ENCODE measurements at places on chromosomes 16 and 17.
A peak's percentile ranks its signal among the peaks of the same experiment; 100 is the strongest.

- DNase-seq: peak; percentile 51
These were observed 55.5 kb downstream of the SYT17 start for GRCh38 chr16:19223235-19224170.

- DNase-seq: peak; percentile 66
These were observed 3.1 kb downstream of the CDC6 start for GRCh38 chr17:40290629-40291280.

DNA sequence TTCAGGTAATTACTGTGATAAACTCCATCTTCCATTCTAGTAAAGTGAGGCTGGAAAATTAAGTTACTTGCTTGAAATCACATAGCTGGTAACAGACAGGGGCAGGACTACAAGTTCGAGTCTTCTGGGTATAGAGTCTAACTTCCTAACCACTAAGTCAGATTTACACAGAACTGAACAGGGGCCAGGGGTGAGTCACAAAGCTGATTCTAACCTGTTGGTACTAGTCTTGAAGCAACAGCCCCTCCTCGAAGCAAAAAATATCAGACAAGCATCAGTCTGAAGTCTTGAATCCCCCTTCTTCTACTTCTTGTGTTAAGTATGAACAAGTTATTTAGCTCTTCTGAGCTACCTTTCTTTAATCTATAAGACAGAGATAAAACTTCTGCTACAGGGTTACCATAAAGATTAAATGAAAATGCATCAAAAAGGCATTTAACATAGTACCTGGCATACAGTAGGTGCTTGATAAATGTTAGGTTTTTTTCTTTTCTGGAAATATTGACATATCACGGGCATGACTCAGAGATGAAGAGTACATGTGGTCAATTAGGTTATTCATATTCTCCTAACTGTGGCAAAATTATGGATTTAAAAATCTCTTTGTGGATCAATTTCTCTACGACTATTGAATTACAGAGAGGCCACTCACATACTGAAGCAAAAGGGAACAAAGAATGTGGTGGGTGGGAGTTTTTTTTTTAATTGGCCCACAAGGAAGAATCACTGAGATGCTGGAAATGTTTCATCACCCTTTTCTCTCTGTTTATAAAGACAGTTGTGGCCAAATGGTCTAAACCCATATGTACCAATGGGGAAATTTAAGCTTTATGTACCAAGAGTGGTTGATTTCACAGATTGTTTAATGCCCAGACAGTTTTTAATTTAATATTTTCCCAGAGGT lies 266.9 kb upstream of the DYNLRB2 start:
- DNase-seq: peak; percentile 10

- DNase-seq: no peak
These were observed 8.0 kb downstream of the CCNF start for GRCh38 chr16:2437032-2437790.

DNA sequence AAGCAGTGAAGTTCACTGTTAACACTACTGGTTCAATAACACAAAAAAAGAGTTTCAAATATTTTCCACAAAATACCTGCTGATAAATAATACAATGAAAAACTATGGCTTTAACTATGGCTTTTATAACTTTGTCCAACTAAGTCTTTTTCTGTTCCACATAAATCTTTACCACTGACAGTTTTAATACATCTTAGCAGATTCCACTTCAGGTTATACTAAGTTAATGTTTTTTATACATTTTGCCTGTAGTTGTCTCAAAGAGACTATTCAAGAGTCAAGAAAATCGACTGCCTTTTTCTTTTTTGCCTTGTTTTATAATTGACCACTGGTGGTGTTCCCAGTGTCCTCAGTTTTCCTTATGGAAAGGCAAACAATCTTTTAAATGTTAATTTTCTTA lies 379.7 kb upstream of the PMFBP1 start:
- no peak for DNase-seq

DNA sequence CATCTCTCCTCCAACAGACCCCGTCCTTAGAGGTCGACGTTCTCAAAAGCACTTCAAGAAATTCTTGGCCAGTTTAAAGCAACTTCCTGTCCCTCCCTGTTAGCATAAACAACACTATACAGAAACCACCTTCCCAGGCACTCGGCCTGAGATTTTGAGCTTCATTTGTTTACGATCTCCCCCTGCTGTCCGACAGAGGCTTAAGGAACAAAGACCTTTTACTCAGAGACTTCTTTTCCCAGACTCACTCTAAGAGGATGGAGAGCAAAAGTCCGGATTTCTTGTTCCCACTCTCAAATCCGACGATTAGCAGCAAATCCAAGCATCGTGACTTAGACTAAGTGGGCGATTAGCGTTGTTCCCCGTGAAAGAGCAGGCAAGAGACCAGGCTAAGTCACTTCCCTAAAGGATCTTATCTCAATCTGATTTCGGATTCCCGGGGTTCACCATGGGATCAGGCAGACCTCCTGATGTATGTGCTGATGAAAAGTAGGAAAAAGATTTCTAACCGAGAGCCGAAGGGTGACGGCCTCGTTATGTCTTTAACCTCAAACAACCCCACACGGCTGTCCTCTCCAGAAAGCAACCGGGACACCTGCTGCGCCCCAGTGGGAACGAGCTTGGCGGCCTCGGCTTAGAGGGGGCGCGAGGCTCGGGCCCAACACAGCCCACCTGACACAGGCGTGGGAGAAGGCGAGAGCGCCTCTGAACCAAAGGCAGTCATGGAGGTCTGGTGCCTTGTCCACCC lies 598 bp downstream of the INPP5K start:
- DNase-seq: peak; percentile 66

DNA sequence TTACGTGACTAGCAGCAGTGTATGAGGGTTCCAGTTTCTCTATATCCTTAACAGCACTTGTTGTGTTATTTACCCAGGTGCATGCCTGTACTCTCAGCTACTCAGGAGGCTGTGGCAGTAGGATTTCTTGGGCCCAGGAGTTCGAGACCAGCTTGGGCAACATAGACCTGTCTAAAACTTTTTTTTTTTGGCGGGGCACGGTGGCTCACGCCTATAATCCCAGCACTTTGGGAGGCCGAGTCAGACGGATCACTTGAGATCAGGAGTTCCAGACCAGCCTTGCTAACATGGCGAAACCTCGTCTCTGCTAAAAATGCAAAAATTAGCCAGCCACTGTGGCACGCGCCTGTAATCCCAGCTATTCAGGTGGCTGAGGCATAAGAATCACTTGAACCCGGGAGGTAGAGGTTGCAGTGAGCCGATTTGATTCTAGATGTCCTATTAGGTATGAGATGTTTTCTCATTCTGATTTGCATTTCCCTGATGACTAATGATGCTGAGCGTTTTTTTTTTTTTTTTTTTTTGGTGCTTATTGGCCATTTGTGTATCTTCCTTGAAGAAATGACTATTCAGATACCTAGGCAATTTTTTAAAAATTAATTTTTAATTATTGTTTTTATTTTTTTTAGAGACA lies 13.4 kb downstream of the CASC3 start:
- peak; percentile 38 for DNase-seq

- no peak for DNase-seq
These were observed 60.3 kb upstream of the CORO6 start for GRCh38 chr17:29682987-29683386.

DNA sequence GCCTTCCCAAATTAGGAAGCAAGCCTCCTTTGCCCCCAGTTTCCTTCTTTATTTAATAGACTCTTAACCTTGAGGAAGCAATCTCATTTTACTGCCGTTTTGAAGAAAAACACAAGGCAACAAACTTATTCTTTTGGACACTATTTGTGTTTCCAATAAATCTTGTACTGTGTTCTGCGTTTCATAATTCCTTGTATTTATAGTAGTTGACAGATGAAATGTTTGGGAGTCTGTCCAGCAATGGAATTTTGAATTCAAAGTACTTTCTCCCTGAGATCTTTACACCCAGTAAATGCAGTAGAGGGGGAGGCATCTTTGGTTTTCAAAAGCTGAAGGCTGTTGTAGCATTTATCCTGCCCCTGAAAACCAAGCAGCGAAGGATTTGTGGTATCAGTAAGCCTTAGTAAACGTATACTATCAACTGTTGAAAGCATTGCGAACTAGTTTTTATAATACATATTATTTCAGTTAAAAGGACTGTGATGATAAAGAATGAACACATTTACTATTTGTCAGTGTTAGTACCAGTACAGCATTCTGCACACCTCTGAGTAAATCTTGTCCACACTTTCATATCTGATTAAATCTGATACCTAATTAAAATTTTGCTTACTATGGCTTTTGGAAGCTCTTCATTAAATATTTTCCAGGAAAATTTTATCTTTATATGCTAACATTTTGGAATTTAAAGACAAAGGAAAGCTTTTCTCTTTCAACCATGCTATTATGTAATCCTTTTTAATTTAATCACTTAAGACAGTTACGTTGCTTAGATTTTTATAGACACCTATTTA lies 83.1 kb downstream of the TNRC6C start:
- no peak for DNase-seq

DNA sequence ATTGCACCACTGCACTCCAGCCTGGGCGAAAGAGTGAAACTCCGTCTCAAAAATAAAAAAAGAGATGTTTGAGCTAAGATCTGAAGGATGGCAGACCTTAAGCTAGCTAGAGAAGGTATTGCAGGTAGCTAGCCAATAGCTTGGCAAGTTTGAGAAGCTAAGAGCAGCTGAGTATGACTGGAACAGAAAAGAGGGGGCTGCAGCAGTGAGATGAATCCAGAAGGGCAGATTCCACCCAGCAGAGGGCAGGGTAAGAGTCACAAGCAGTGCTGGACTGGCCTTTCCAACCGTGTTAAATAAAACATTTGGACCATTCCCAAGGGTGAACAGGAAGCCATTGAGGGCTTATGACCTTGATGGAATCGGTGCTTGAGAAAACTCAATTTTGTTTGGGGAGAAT lies 5.7 kb upstream of the PHAF1 start:
- no peak for DNase-seq

- no peak for DNase-seq
These were observed 55.7 kb downstream of the SCNN1B start for GRCh38 chr16:23357761-23358290.

DNA sequence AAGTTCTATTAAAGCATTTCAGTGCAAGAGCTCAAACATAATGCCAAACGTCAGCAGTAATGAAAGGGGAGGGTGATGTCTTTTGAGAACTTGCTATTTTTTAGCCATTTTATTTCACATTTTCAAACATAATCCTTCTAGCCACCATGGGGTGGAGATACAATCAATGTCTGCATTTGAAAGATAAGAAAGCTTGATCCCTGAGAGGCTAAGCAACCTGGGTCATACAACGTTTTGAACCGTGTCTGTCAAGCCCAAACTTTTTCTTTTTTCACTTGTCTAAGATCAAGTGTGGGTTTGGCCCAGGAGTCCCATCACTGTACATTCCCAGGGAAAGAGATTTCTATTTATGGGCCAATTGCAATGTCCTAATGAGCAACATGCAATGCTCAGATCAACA lies 331.1 kb downstream of the SLC39A11 start:
- no peak for DNase-seq

- peak; percentile 33 for DNase-seq
These were observed 586 bp downstream of the GLYR1 start for GRCh38 chr16:4846503-4846900.

DNA sequence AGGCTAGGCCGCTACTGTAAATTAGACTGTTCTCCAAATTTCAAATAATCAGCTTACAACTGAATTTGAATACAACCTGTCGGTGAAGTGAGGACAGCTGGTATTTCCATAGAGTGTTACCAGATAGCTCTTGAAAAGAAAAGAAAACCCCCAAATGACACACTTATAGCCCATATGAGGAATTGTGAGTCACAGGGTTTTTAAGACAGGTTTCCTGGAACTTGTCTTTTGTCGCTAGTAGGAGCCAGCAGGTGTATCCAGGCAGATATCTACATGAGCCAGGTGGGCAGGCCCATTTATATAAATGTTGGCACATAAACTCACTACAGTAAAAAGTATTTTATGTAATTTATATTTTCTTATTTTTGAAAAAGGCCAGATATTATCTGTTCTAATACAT lies 24.0 kb downstream of the TNRC6A start:
- peak; percentile 34 for DNase-seq

DNA sequence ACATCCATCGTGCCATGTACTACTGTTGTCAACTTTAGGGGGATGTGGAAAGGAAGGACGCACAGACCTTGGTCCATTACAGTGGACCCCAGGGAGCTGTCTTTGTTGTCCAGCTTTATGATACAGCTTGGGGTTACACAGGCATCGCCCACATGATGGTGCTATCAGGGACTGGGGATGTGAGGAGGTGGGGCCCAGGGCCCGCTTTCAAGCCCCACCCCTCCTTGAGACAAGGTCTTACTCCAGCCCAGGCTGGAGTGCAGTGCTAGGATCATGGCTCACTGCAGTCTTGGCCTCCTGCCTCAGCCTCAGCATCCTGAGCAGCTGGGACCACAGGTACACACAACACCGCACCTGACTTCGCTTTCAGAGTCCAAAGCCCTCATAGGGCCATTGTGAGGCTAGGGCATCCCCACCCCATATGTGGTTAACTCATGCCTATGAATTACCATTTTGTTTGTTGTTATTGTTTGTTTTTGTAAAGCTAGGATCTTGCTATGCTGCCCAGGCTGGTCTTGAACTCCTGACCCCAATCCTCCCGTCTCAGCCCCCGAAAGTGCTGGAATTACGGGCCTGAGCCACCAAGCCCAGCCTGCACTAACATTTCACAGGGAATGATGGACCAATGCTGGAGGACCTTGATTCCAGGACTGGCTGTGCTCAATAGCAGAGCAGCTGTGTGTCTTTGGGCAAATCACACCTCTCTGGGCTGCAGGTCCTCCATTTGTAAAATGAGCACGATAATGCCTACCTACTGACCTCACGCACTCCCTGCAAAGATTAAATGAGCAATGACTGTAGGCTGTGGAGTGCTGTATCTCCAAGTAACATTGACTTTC lies 17.2 kb downstream of the ST3GAL2 start:
- DNase-seq: no peak

GRCh38 chr16:64826374-64826773 lies 295.5 kb downstream of the CDH11 start:
- no peak for DNase-seq

DNA sequence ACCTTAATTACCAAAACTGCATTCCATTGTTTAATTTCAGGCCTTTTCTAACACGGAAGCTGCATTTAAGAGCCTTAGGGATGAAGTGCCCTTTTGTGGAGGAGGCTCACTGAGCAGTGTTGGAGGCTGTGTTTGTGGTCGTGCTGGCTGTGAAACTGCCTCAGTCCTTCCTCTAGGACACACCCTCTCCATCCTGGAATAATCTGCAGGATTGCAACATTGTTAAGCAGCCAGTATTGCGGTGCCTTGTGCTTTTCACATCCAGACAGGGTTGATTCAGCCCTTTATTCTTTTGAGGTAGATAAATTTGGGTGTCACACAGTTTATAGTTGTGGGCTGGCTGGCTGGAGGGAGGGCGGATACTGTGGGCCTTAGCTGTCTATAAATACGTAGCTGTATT lies 141.6 kb downstream of the CDRT15L2 start:
- no peak for DNase-seq

Measured in activated CD4-positive, alpha-beta T cell treated with anti-CD3 and anti-CD28 coated beads, Interleukin-2, amount 50 U/mL, for 16 hours (primary cell).